Activated T-helper 1 cell treated with anti-CD3 and anti-CD28 coated beads, Interleukin-2, amount 50 U/mL, for 16 hours (primary cell): ENCODE measurements at places on chromosomes 16 and 17.
A peak's percentile ranks its signal among the peaks of the same experiment; 100 is the strongest.

GRCh38 chr17:2395258-2396181, 5.3 kb downstream of the MNT start:
- no peak for DNase-seq

DNA sequence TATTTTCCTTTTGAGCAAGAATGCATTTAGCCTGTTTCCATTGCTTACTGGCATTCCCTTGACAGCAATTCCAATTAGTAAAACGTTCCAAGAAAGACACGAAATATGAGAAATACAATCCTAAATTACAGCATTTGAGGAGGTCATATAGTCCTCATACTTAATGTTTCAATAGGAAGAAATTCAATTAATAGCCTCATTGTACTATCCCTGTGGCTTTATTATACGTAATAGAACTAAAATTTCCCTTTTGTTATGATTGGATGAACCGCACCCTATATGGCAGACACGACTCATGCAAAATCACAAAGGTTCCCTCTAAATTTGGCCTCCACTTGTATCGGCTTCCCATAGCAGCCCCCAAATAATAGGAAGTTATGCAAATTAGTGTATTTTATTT, 291.7 kb downstream of the CEP112 start:
- DNase-seq = no peak

- peak; percentile 69 for DNase-seq
These were observed 10.9 kb downstream of the RARA start for GRCh38 chr17:40319651-40320540.

DNA sequence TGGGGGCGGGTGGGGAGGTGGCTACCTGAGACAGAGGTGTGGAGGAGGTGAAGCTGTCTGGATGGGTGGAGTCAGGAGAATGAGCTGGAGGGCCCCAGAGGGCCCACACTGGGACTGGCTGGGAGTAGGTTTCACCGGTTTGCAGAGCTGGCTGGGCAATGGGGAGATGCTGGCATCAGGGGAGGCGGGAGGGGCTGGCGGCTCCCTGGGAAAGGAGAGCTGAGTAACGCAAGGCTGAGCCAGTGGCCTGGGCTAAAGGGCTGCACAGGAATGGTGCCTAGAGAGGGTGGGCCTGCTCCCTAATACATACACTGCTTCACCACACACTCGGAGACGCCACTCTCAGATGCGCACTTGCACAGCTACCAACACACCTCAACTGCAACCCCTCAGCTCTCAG, 12.4 kb downstream of the P3H4 start:
- no peak for DNase-seq

DNA sequence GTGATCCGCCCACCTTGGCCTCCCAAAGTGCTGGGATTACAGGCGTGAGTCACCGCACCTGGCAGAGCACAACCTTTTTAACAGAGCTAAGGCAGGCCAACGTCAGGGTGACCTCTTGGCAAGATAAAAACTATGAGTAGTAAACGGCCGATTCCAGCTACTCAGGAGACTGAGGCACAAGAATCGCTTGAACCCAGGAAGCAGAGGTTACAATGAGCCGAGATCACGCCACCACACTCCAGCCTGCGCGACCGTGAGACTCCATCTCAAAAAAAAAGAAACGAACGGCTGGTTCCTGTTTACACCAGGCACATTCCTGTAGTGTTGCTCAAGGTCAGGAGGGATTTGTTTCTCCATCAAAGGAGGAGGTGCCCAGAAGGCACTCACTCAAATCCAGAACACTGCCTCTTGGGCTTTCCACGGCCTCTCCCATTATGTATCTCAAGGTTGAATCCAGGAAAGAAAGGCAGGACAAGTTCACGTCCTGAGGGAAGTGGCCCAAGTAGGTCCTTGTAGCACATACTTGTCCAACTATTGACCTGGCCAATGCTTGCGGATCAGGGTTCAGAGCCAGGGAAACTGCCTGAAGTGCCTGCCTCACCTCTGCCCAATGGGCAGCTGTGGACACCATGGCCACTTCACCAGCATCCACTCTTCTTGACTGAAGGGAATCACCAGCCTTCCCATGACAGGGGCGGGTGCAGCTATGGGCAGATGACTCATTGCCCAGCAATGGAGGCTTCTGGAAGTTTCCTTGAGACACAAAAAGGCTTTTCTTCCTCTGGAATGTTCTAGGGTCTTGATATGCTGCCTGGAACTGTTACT, 13.5 kb downstream of the KNOP1 start:
- no peak for DNase-seq

DNA sequence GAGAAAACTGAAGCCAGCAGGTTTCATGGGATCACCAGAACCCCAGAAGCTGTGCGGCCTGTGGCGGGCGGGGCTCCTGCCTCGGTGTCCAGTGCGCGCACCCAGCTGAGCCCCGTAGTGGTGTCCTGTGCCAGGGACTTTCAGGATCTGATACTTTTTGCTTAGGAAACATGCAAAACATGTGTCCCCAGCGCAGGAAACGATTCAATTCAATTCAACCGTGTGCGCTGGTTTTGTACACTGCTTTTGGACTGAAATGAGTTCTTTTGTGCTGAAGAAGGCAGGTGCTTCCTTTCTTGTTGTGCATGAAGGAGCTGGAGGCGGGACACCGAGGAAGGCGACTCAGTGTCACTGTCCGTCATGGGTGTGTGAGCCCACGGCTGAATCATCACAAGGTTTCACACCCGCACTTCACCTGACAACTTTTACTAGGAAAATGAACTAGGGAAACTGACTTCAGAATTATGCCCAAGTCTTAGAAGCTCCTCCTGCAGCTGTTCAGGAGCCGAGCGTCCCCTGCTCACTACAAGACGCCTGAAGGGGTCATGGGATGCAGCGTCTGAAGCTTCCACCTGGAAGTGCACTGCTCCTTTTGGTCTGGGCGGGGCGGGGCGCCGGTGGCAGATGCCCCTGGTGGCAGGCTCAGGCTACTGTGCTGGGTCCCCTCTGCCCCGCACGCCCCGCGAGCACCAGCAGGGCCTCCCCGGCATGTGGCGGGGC, 31.4 kb upstream of the ZNF750 start:
- no peak for DNase-seq

- no peak for DNase-seq
These were observed 380.6 kb downstream of the RBFOX1 start for GRCh38 chr16:7713244-7713643.

- DNase-seq = no peak
These were observed 18.6 kb downstream of the CREBBP start for GRCh38 chr16:3861808-3862451.
